ENCODE measurements at places on chromosomes 6 and 20.

- no peak for DNase-seq
These were observed 6.7 kb downstream of the RAD21L1 start for GRCh38 chr20:1232286-1233111.

GRCh38 chr6:113381959-113382358 is 475.2 kb upstream of the MARCKS start:
- DNase-seq: no peak

DNA sequence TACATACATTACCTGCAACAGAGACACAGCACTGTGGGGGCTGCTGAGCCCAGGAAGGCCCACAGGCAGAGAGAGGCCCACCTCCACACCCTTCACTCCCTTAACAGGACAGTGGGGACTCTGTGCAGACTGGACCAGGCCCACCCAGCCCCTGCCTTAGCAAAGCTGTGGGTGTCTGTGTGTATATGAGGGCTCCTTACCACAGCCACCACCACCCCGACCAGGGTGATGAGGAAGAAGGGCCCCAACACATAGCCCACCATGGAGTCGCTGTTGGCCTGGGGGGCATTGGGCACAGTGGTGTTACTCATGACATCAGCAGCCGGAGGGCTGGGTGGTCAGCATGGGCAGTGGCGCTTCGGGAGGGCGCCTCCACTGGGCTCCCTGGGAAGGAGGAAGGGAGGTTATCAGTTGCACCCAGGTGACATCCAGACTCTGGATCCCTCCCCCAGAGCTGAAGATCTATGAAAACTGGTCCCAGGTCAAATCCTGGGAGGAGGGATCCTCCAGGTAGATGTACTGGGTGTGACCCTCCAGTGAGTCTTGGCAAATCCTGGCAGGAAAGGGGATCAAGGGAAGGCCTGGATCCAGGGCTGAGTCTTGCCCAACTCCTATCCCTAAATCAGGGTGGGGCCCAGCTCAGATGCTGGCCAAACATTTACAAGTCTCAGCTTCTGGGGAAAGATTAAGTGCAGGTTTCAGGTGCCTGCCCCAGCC is 1.2 kb downstream of the SMIM29 start:
- DNase-seq: peak; percentile 11

GRCh38 chr20:17650301-17651128 is 31.5 kb downstream of the RRBP1 start:
- DNase-seq: no peak

DNA sequence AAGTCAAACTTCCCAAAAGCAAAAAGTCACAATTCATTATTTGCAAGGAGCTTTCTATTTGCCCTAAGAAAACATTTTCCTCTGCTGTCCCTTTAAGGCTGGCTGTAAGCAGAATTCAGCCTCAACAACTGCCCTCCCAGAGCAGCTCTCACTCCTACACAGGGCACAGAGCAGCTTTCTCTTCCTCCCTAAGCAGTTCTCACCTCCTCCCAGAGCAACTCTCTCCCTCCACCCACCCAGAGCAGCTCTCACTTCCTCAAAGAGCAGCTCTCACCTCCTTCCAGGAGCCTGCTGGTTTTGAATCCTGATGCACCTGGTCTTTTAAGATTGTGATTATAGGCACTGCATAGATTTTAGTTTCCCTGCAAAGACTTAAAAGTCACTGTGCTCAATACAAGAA is 120.6 kb upstream of the TMEM181 start:
- no peak for DNase-seq

DNA sequence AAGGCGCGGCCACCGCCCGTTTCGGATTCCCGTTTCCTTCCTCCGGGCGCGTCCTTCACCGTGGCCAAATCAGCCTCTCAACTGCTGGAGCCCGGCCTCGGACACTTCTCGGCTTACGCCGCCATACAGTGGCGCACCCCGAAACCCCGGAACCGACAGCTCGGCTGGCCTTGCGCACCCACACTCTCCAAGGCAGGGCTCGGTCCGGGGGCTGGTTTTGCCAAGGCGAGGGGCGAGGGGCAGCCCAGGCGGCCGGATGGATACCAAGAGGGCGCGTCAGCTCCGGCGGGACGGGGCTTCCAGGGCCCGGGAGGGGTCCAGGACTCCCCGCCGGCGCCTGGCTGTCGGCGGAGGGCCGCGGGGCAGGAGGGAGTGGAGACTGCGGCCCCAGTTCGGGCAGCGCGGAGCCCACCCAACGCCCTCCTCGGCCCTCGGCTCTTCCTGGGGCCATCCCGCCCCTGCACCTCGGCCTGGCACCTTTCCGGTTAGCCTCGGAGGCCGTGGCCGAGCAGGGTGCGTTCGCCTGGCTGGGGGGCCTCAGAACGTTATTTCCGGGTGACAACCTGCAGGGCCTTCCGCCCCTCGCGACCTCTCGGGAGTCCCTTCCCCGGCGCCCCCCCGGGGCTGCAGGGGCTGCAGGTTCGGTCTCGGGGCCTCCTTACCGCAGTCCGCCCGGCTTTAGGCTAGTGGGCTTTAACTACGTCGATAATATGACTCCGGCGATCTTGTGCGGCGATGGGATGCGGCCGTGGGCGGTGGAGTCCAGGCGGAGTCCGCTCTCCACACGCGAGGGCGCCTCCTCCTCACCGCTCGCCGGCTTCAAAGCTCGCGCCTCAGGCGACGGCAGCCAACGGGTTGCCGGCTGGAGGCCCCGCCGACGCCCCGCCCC is 697 bp upstream of the CEP43 start:
- peak; percentile 12 for DNase-seq

DNA sequence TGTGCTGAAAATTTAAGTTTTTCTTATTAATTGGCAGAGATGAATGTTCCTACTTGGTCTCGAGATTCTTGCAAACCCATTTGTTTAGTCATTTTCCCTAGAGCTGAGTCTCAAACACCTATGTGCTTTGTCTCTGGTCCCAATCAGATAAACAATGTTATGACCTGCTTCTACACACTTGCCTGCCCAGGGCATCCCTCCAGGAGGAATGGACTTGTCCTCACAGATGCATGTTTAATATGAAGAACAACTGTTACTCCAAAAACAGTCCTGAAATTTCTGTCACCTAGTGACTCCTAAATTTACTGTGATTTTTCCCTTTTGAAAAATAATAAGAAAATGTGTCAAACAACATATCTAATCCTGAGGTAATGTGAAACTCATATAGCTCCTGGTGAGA is 43.7 kb downstream of the HDGFL1 start:
- DNase-seq: no peak

GRCh38 chr20:15848995-15849610 is 724.1 kb downstream of the KIF16B start:
- DNase-seq: no peak

GRCh38 chr6:56091159-56091869 is 156.1 kb downstream of the COL21A1 start:
- peak; percentile 32 for DNase-seq

DNA sequence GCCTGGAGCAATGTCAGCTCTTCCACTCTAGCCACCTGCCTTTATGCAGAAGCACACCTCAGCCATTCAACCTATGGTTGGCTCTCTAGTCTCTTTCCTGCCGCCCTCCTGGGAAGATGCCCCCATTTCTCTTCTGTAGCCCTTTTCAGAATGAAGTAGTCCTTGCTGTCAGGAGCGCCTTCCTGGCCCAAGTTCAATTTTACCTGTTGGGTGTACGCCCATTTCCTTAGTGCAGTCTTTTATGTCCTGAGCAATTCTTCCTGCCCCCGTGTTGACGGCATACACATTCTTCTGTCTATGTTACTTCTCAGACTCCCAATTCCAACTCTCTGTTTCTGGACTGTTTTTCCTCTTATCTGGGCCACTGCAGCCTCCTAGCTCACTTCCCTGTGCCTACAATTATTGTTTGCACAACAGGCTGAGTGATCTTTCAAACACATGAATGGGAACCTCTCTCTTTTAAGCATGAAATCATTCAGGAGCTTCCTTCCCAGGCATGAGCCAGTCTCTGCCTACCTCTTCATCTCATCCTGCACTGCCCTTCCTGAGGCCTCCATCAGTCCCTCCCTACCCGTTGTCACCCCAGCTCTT is 389.2 kb downstream of the CD83 start:
- no peak for DNase-seq

DNA sequence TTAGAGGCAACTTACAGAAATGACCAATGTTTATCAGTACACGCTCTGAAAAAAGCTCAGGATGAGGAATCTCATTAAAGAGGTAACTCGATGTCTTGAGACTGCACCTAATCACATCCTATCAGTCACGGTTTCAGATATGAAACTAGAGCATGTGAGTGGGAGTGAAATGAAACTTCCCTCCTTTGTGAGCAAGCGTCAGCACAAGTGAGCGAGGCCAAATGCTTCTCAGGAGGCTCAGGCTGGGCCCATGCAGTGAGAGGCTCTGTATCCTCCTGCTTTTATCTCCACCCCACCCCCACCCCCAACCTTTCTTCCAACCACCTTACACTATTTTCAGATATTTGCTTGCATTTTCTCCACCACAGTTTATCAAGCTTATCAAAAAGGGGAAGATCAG is 140.8 kb upstream of the RIMS1 start:
- DNase-seq: no peak

GRCh38 chr6:34917626-34918285 is 28.7 kb downstream of the ANKS1A start:
- DNase-seq: no peak

- DNase-seq: no peak
These were observed 36.0 kb downstream of the SPDEF start for GRCh38 chr6:34519971-34520644.

DNA sequence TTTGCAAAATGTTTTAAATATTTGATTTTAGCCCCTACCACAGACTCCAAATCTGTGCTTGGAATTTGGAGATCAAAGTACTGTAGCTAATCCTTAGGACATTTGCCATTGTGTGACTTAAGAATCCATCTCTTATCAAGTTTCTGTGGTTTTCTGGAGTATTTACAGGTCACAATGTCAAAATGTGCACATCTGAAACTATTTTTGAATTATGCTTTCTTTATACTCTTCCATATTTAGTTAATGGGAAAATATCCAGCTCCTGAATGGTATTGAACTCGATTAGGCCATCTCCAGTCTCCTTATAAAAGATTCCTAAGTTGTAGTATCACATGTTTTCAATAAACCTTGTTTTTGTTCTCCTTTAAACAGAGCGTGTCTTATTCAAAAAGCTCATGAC is 162.5 kb downstream of the KHDC1L start:
- DNase-seq: no peak

GRCh38 chr6:75157336-75157735 is 48.5 kb downstream of the COL12A1 start:
- DNase-seq: no peak

- DNase-seq: no peak
These were observed 165.8 kb upstream of the SUPT3H start for GRCh38 chr6:45543298-45544235.

DNA sequence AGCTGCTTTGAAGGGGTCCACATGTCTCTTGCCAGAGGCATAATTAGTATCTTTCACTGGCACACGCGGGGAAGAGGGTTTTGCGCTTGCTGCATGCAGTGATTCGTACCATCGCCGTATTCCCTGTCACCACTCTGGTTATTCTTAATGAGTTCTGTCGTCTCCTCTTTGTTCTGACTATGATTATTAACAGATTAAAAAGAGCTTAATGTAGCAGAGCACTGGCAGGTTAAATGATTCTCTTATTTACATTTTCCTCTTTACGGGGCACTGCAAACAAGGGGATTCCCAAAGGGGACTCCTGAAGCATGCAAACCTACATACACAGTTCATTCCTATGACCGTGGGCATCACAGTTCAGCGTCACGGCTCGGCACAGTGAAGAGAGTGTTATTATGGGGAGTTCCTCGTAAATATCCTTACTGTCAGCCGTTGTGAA is 204.8 kb downstream of the DTNBP1 start:
- no peak for DNase-seq

GRCh38 chr6:130674604-130675003 is 152.6 kb upstream of the SMLR1 start:
- DNase-seq: peak; percentile 7

GRCh38 chr6:51953246-51953645 is 134.2 kb downstream of the PKHD1 start:
- DNase-seq: no peak

DNA sequence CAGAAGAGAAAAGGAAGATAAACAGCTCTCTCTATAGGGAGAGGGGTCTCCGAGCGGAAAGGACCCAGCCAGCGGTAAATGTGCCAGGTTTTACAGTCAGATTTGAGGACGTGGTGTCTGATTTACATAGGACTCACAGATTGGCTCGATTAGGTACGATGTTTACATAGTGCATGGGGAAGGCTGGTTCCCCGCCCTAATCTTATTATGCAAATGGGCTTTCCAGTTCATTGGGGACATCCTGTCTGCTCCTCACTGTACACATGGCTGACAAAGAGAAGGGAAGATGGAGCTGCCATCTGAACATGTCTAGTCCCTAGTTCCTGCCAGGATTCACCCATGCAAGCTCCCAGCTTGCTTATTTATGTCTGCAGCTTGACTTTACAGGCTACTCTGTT is 119.9 kb downstream of the RNF144B start:
- DNase-seq: no peak

- DNase-seq: no peak
These were observed 120.5 kb upstream of the ENPP5 start for GRCh38 chr6:46291275-46291633.

GRCh38 chr6:63352544-63353285 is 32.9 kb upstream of the LGSN start:
- peak; percentile 18 for DNase-seq

DNA sequence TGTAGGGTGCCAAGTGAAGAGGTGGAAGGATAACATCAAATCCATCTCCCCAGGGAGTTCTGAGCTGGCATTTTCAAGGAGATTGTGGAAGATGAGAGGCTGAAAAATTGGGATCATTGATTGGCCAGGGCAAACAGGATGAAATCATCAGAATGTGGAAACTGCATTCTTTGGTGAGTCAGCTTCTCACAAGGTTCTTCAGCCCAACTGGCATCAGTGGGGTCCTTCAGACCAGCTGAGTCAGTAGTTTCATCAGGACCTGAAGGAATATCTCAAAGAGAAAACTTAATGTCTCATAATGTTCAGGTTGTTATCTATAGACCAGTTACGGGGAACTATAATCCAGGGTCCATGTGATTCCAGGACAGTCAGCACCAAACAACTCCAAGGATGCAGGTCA is 195.8 kb downstream of the HAO1 start:
- DNase-seq: peak; percentile 16

- DNase-seq: no peak
These were observed 31.4 kb downstream of the RAMACL start for GRCh38 chr6:166555086-166555485.

DNA sequence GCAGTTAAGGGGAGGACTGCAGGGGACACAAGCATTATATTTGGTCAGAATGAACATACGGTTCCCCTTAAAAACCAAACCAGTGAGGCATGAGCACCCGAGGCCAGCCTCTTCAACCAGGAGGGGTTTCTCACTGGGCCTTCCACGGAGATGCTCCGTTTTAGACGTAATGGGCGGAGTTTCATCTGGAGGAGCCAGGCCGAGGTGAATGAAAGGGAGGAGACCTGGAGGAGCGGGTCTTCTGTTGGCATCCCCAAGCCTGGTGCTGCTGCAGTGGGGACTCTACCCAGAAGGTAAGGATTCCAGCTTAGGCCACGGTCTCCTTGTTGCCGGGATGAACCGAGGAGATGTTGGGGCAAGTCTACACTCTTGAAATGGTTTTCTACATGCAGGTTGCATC is 47.4 kb downstream of the ADNP start:
- no peak for DNase-seq

GRCh38 chr6:68447112-68447511 is 188.0 kb upstream of the ADGRB3 start:
- no peak for DNase-seq

- DNase-seq: no peak
These were observed 598.4 kb downstream of the COL12A1 start for GRCh38 chr6:74607468-74607867.
